ENCODE measurements at places on chromosomes 1 and 21.

DNA sequence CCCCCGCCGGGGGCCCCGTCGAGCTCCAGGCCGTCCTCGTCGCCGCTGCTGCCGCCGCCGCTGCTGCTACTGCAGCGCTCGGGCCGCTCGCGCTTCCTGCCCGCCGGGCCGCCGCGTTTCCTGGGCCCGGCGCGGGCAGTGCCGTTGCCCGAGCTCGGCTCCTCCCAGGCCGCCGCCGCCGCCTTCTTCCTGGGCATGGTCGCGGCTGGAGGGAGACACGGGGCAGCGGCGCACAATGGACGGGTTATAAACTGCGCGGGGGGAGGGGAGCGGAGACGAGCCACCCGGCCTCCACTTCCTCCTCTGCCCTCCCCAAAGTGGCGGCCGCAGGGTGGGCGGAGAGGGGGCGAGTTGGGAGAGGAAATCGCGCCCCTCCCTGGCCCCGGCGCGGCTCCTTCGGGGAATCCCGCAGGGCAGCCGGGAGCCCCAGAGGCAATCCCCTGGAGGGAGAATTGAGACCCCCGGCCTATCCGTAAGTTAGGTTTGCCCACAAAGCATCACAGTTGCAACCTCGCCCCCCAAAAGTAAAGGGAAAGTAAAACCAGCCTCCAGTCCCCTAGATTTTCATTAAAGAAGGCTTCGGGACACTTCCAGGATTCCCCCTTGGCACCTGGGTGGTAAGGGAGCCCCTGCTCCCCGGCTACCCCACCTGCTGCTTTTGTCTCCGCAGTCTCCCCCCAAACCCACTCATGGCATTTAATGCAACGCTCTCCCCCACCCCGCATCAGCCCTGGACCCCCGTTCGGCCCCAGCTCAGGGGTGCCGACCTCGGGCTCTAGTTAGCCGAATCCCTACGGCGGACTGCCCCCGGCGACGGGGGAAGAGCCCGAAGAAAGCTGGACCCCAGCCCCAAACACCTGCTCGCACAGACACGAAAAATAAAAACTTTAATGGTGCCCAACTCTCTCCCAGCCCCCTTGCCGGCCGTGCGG lies 893 bp downstream of the RCC2 start:
- peak; percentile 74 for DNase-seq

GRCh38 chr1:172143384-172144055 lies 277.0 kb upstream of the C1orf105 start:
- no peak for DNase-seq

DNA sequence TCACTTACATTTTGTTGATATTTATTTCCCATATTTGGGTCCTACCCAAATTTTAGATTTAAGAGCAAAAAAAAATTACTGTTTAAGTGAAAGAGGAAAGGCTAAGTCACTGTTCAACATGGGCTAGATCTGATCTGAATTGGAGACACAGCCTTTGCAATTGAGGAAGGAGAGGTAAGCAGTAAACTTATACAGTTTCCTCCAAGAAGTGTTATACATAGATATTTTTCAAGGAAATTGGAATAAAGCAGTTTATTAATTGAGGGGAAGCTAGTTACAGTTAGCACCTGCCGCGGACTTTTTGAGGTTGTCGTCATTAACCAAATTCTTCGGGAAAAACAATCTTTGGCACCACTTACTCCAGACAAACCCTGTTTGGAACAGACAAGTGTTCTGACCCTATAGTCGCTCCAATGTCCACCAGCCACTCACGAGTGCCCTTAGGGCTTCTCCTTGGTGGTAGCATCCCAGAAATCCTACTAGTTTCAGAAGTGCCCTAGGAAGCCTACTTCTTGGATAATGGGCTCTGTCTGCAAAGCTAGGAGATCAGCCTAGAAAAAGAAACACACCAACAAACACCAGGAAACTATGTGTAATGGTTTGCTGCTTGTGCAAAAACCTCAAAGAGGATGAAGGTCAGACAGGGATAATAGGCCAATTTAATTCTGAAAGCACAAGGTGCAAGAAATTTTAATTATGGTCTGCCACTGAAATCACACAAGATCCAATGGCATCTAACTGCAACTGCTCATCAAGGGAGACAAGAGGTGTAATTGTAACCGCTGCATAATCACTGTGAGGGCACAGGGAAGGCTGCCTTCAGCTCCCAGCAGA lies 2.5 kb downstream of the WLS start:
- DNase-seq: no peak

- DNase-seq: no peak
These were observed 18.8 kb upstream of the PWP2 start for GRCh38 chr21:44088401-44088780.

DNA sequence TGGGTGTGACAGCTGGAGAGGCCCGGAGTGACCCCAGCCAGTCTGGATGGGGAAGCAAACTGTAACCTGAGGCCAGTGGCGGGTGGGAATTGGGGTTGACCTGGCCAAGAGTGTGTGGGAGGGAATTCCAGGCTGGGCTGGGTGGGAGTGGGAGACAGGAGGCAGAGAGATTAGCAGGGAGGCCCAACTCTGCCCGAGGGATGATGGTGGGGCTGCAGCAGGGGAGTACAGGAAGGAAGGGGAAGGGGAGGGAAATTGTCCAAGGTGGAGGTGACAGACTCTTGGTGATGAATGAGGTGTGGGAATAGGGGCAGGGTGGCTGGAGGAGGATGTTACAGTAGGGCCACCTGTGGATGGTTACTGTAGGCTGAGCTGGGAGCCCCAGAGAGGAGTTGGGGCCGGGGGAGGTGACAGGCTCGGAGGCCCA lies 40.4 kb downstream of the HUNK start:
- DNase-seq: no peak

GRCh38 chr21:25313829-25314228 lies 293.5 kb downstream of the MRPL39 start:
- DNase-seq: no peak

DNA sequence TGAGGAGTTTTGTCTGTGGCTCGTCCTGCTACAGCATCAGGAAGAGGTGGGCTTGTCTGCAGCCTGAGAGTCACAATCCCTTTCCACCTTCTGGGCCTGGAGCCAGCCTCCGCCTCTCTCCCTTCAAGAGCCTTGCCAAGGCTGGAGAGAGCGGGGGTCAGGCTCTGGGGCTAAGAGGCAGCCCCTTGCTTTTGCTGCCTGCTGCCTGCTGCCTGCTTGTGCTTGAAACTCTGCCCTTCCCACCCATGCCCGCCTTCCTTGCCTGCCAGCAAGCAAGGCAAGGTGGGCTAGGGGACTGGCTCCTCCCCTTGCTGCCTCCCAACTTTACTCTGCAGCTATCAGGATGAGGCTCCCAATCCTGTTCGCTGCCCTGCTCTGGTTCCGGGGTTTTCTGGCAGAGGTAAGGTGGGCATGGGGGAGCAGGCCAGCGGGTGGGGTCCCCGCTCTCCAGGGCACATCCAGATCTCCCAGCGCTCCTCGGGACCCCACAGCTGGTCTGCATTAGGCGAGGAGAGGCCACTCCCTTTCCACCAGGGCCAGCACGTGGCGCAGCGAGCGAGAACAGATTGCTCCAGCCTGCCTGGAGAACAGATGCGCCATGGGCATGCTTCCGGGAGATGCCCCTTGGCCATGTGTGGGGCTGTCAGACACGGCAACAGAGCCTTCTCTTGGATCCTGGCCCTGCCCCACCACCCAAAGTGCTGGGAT lies 7.5 kb upstream of the PTPN7 start:
- DNase-seq: peak; percentile 27

GRCh38 chr1:212937034-212937433 lies 13.3 kb upstream of the VASH2 start:
- DNase-seq: no peak

GRCh38 chr1:117026361-117026760 lies 24.8 kb downstream of the CD101 start:
- no peak for DNase-seq

DNA sequence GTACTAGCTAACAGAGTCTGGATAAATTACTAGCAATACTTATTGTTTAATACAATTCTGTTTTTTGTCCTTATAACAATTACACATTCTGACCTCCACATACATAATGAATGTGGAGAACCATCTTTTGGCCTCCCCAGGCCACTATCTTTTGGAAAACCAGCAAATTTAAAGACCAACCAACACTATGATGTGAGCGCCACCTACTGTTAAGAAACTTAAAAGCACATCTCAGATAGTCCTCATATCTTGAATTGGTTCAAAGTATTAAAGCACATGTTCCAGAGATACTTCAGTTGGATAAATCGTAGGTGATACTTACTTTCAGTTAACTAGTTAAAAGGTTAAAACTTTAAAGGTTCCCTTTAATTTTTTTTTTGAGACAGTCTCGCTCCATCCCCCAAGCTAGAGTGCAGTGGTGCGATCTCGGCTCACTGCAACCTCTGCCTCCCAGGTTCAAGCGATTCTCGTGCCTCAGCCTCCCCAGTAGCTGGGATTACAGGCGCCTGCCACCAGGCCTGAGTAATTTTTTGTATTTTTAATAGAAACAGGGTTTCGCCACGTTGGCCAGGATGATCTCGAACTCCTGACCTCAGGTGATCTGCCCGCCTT lies 29.3 kb upstream of the USP1 start:
- peak; percentile 72 for DNase-seq

GRCh38 chr1:13901039-13901438 lies 201.1 kb downstream of the PRDM2 start:
- DNase-seq: no peak

- no peak for DNase-seq
These were observed 83.5 kb upstream of the SIM2 start for GRCh38 chr21:36615274-36615964.

- DNase-seq: no peak
These were observed 14.6 kb downstream of the TEX38 start for GRCh38 chr1:46686255-46686654.

DNA sequence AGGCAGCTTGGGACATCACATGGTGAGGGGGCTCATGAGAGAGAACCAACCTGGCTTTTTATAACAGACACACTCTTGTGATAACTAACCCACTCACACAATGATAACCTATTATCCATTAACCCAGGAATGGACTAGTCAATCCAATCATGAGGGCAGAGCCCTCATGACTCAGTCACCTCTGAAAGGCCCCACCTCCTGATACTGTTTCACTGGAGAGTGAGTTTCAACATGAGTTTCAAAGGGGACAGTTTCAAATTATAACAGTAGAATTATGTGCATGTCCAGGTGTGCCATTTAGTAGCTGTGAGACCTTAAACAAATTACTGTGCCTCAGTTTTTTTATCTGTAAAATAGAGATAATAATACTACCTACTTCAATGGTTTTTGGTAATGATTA lies 47.6 kb upstream of the PPP2R5A start:
- DNase-seq: peak; percentile 13

GRCh38 chr1:60073605-60074278 lies at the start of gene C1orf87:
C1orf87 (minus strand) TSS chr1:60073770; CDS start chr1:60072643, 1,127 bp downstream.
- peak; percentile 42 for DNase-seq

- peak; percentile 80 for DNase-seq
These were observed at the start of gene PRKACB for GRCh38 chr1:84143796-84144565. PRKACB (plus strand) TSS chr1:84144271; CDS start chr1:84144362, 91 bp downstream.

GRCh38 chr21:38037416-38037815 lies 121.2 kb upstream of the KCNJ6 start:
- no peak for DNase-seq

GRCh38 chr21:39120876-39121599 lies 62.2 kb downstream of the PSMG1 start:
- peak; percentile 47 for DNase-seq

DNA sequence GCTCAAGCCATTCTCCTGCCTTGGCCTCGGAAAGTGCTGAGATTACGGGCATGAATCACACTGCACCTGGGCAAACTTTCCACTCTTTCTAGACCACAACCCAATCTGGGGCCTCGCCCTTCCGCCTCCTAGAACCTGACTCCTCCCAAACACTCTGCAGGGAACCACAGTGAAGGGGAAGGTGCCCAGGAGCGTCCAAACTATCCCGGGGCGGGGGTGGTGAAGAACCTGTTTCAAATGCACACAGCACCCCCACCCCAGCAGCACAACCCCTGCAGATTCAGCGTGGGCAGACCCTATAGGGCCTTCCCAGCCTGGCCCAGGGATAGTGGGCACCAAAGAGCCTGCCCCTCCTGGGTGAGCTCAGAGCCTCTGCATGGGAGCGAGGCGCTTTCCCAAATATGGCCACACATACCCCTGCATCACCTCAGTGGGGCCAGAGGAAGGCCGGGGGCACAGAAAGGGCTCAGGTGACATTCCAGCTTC lies 86.9 kb downstream of the STUM start:
- no peak for DNase-seq

DNA sequence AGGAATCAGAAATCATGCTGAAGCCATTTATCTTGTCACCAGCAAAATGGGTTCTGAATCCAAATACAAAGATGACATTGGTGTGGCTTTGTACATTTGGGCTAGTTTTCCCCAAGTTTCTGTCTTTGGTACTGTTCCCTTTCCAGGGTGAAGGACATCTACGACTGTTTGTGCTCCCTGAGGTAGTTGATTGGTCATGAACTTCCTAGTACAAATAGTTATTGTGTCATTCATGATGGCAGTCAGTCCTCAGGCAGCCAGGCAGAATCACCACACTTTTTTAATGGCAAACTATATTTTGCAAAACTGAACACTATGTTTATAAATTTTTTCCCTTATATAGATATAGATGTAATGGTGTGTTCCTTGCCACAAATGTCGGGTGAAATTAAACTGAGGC lies 46.0 kb downstream of the CEP350 start:
- no peak for DNase-seq

GRCh38 chr1:84048820-84049219 lies 49.9 kb upstream of the TTLL7 start:
- no peak for DNase-seq

DNA sequence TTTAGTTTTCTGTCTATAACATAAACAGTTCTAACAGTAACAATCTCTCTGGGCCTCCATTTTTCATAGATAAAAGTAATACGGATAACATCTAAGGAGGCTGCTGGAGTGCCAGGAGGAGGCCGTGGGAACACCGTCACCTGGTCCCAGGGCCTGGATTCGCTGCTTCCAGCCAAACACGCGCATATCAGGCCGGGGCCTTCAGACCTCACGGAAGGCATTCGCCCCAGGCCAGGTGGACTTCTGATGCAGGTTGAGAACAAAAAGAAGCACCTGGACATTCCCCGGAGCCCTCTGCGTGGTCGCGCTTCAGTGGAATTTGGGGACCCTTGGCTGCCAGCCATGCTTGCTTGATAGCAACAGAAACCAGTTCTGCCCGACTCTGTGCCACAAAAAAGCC lies 113.1 kb upstream of the GUCA2B start:
- DNase-seq: no peak

- DNase-seq: no peak
These were observed at the start of gene RGS21 for GRCh38 chr1:192316942-192317450. RGS21 (plus strand) TSS chr1:192316992; CDS start chr1:192343037, 26,045 bp downstream.

DNA sequence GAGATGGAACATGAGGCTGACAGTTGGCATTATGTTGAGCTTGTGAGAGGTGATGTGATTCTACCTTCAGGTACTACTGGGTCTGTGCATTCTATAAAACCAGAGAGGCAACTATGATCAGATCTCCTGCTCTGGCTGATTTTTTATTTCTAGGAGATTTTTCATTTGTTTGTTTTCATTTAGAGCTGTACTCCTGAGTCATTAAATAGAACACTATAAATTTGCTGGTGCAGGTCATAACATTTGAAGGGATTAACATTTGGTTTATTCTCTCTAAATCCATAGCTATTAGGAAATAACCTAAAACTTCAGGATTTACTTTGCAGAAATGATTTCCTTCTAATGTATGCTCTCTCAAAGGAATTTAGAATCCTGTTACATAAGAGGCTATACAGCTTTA lies 42.9 kb downstream of the MAGI3 start:
- DNase-seq: no peak

Data from hematopoietic multipotent progenitor cell treated with erythropoietin and hydrocortisone succinate and interleukin-3 and kit ligand, for 8 days (in vitro differentiated cells).